Thymus (tissue), 14 donors: ENCODE measurements at places on chromosomes 6 and 20.

- no peak for DNase-seq
These were observed 71.2 kb upstream of the PTPN1 start for GRCh38 chr20:50438986-50439407.

- DNase-seq, result no peak
These were observed 235.5 kb downstream of the BMP7 start for GRCh38 chr20:57030611-57031600.

DNA sequence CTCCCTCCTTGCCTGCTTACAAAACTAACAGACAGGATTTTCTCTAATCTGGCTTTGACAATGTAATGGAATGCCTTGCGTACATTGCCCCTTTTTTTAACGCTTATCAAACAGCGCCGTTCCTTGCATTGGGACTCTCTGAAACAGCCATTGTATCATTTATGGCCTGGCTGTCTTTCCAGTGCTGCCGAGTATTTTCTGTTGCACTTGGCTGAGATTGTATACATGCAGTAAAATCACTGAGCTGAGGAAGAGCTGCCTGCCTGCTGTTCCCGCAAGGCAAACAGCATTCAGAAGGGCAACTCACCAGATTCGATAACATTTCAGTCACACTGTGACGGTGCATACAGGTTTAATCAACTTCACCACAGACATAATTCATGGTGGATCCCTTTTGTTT lies 106.0 kb downstream of the SH3BGRL2 start:
- DNase-seq, result no peak

- DNase-seq, result no peak
These were observed 92.1 kb downstream of the CEBPB start for GRCh38 chr20:50282592-50283241.

DNA sequence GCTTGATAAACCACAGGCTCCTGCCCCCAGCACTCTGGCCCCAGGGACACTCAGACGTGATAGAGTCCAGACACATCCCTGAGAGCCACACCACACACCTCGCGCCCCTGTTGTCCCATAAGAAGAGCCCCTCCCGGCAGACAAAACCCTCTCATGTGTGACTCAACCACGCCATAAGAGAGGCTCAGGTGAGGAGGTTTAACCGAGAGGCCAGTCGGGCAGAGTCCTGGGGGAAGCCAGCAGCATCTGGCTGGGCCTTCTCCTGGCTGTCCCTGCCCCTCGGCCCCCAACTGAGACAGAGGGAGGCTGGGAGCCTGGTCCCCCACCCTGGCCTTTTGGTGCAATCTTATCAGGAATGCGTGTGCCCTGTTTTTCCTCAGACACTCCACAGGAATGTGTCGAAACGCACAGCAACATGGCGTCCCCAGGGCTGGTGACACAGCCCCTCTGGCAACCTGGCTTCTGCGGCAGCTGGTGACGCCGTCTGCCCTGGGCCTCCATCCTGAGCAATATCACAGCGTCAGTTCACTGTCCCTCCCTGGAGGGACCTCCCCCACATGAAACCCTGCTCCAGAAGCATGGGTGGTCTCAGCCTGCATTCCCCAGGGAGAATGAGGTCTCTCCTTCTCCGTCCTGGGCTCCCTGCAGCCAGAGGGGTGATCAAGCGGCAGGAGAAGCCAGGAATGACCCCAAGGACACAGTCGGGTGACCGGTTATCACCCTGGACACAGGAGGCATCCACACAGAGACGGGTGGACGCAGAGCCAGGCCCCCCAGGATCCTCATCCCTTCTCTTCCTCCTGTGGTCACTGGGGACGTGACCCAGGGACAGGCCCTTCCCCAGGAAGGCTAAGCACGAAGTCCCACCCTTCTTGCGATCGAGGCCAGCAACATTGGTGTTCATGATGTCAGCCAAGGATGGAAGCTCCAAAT lies 156.6 kb upstream of the AFDN start:
- DNase-seq, result no peak

- no peak for DNase-seq
These were observed 32.1 kb downstream of the DAAM2 start for GRCh38 chr6:39824030-39824926.

GRCh38 chr6:109252261-109253041 lies 129.8 kb downstream of the CD164 start:
- no peak for DNase-seq

DNA sequence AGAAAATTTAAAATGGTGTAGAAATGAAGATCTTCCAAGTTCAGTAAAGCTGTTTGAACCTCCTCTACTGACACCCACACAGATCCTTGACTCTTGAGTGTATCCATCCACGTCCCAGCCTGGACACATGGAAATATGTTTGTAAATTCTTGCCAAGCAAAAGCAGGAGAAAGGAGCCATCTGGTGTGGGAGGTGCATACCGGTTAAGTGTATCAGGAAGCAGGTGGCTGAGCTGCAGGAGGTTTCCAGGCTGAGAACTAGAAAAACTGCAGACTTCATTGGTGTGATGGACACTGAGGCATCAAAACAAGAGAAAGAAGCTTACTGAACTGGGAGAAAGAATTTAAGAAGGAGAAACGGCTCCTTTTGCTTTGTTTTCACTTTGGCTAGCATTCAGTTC lies 229.9 kb upstream of the GRIK2 start:
- DNase-seq, result no peak

GRCh38 chr6:102986086-102986485 lies 1592.6 kb downstream of the GRIK2 start:
- no peak for DNase-seq

DNA sequence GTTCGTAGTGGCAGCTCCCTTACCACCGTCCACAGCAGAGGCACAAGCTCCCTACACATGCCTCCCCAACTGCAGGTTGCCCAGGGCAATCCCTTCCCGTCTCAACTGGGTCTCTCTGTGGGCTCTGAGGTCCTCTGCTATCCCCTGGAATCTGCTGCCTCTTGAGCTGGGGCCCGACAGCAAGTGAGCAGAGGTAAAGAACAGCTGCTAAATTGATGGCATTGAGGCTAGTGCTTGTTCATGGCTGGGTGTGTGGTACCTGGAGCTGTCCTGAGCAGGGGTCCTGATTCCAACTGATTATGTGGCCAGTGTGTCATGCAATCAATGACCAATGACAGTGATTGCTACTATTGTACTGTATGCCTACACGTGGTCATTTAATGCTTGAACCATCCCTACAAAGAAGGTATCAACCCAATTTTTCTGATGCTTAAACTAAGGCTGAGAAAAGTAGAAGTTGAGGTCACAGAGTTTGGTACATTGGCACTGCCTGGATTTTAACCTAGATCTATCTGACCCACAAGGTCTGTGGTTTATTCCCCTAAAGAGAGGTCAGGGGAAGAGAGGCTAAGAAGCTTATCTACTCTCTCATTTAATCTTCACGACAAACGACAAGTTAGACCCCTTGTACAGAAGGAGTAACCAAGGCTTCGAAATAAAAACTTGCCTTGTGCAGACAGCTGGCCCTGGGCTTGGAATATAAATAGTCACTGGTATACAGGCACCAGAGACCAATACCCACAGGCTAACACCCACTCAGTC lies 41.1 kb downstream of the HNF4A start:
- no peak for DNase-seq

GRCh38 chr6:71766796-71767195 lies 119.6 kb upstream of the RIMS1 start:
- DNase-seq, result no peak

DNA sequence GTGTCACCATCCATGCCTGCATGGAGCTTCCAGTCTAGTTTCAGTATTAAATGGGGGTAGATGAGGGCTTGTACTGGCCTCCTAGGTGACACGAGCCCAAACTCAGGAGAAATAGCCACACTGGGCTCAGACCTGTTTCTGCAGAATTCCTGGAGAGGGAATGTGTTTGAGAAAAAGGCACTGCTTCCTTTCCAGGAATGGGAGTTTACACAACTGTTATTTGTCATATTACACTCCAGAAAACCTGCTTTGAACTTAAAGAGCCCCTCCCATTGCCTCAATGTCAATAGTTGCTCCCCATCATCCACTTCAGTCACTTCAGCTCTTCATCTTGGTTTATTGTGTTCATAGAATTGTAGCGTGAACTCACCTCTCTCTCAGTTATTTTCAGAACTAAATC lies 151.5 kb downstream of the CFAP61 start:
- DNase-seq, result no peak

DNA sequence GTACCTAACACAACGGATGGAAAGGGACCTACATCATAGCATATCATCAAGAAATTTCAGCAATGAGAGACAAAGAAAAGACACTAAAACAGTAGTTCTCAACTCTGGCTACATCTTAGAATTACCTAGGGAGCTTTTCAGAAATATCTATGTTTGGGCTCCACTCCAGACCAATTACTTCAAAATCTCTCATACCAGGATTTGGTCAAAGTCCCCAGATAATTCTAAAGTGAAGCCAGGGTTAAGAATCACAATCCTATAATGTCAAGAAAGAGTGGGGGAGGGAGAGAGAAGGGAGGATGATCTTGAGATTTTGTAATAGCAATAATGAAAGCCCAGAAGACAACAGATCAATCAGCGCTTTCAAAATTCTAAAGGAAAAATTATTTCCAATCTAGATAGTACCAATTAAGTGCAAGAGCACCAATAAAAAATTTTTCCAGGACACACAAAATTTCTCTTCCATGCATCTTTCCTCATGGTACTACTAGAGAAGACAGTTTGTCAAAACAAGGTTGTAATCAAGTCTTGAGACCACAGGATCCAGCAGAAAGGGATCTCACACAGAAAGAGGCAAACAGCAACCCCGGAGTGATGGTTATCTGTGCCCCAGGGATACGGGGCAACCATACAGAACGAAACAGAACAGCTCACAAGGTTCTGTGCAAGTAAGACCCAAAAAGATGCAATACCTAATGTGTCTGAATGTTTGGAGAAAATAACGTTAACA lies 152.9 kb upstream of the DST start:
- no peak for DNase-seq

- no peak for DNase-seq
These were observed 118.8 kb downstream of the ADTRP start for GRCh38 chr6:11659757-11660156.

GRCh38 chr6:49552596-49552995 lies 2.1 kb downstream of the C6orf141 start:
- DNase-seq, result no peak

DNA sequence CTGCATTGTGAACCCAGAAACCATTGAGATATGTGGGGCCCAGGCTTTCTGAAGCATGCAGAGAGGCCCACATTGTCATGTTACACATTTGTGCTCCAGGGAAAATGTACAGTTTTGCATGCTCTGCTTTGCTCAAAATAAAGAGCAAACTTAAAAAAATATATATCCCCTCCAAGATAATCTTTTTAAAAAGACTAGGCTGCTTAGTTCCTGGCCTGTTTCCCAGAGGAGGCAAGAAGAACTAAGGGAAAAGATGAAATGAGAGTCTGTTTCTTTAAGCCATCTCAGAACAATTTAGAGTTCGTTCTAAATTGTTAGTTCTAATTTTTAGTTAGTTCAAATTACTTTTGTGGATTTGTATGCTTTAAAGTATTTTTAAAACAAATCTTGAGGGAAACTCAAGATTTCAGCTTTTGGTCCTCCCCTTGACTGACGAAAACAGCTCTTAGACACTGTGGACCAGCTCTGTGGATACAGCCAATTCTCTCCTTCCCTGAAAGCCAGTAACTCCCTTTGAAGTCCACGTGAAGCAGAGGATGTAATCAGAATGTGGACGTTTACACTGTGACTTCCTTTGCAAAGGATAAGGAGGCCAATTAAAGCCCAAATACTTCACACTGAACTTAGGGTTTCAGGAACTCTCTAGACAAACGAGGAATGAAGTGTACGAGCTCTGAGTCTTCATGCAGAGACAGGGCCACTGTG lies 84.7 kb downstream of the CD164 start:
- DNase-seq, result no peak

- no peak for DNase-seq
These were observed 53.5 kb upstream of the MLN start for GRCh38 chr6:33857093-33857931.

- no peak for DNase-seq
These were observed 122.6 kb upstream of the FERMT1 start for GRCh38 chr20:6245436-6245835.

DNA sequence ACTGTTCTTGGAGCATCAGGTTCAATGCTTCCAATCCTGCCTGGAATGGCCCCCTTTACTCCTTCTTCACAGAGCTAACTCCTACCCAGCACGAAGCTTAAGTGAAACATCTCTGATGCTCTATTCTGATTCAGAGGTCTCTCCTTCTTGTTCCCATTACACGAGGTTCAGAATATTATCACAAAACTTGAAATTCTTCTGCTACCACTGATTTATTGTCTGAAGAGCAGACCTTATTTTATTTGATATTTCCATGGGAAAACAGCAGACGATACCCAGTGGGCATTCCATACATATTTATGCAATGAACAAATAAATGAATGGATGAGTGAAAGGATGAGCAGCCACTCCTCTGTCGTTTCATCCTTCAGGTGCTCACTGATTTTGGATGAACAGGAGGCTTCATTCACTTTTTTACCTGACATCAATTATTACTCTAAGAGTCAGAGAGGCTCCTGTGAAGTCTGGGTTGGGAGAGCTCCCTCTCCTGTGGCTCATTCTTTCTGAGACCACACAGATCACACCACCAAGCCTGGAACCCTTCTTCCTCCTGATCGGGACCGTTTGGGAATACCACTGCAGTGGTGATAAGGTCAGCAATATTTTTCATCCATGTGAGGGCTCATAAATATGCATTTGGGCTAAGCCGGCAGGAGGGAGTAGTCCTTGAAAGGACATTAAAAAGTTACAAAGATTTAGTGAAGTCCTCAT lies 25.8 kb downstream of the SMLR1 start:
- DNase-seq, result no peak

DNA sequence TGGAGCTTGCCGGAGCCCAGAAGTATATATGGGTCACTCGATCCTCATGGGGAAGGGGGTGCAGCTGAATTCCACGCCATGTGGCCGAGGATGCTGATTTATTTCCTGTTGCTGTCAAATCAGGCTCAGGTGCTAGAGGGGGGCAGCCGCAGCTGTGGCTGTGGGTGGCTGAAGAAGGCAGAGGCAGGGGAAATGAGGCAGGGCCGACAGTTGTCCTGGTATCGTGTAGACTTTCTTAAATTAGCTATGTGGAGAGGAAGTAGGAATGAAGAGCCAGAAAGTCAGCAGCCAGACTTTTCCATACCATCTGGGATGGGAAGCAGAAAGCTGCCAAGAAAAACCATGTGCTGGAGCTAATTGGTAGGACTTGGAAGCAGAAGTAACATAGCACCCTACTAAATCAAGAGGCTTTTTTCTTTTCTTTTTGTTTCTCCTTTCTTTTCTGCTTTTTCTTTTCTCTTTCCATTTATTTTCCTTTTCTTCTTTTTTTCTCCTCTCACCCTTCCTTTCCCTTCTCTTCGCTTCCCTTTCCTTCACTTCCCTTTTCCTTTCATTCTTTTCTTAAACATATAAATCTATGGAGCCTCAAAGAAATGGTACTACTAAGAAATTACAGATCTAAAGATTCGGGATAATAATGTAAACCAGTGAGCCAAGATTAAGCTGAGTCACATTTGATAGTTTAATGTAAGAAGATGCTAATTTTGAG lies 90.6 kb upstream of the CD83 start:
- DNase-seq, result peak; percentile 10

- DNase-seq, result no peak
These were observed 203.7 kb downstream of the SYNDIG1 start for GRCh38 chr20:24672886-24673677.

DNA sequence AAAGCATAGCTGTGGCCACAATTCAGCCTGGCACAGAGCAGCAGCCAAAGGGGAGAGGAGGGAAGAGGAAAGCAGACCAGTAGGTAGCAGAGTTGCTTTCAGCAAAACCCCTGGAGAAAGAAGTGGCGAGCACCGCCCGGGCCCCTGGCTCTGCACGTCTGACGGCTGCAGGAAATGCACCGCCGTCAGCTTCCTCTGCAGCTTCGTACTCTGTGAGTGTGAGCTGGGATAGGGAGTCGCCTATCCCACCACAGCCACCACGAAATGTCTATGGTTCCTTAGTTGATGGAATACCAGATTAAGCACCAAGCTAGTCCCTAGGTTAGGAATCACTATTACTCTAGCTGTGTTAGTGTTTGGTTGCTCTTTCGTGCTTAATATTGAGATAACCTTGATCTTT lies 79.9 kb upstream of the NAA20 start:
- no peak for DNase-seq
